ENCODE measurements at places on chromosomes 7 and 10.
A peak's percentile ranks its signal among the peaks of the same experiment; 100 is the strongest.

DNA sequence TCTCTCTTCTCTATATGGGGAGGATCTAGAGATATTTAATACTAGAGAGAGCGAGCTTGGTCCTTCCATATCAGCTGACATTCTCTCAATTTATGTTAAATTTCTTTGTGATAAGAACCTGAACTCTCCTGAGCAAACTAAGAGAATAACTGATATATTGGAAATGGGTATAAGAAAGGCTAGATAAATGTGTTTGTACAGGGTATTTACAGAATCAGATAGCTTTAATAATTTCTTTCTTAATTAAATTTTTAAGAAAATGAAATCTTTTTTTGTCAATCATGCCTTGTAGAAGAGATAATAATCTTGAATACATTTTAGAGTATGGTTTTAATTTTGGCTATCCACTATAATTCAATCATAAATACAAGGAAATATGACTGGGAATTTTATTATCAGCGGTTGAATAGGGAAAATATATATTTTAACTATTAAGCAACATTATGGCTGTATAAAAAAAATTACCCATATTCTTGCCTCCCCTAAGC is 58.7 kb downstream of the ANKIB1 start:
- no peak for DNase-seq

DNA sequence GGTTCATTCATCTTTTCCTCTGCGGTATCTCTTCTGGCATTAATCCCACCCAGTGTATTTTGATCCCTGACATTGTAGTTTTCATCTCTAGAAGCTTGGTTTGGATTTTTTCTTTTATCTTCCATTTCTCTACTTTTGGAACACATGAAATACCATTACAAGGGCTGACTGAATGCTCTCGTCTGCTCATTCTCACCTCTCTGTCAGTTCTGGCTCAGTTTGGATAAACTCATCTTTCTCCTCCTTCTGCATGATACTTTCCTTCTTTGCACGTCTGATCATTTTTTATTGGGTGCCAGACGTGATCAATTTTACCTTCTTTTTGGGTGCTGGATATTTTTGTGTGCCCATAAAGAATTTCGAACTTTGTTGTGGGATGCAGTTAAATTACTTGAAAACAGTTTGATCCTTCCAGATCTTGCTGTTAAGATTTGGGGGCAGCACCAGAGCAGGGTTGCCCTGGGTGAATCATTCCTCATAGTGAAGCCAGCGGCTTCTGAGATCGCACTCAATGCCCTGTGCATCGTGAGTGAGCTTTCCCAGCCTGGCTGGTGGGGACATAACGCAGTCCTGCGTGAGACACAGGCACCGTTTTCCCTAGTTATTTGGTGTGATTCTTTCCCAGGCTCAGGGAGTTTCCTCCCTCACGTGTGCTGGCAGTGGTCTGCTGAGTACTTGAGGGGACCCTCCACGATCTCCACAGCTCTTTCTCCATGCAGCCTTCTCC is 53.8 kb downstream of the LHPP start:
- DNase-seq: no peak

- DNase-seq: peak; percentile 93
These were observed at the start of gene TM9SF3 for GRCh38 chr10:96586419-96587263. TSS of gene TM9SF3 (minus strand) at chr10:96587012. CDS start at chr10:96586835, 177 bp downstream.

- no peak for DNase-seq
These were observed 31.6 kb downstream of the IL15RA start for GRCh38 chr10:5945561-5946418.

All from activated T-cell treated with anti-CD3 and anti-CD28 coated beads, Interleukin-2, amount 50 U/mL, for 1 hour (primary cell).